ENCODE measurements at places on chromosomes 2 and 18.

DNA sequence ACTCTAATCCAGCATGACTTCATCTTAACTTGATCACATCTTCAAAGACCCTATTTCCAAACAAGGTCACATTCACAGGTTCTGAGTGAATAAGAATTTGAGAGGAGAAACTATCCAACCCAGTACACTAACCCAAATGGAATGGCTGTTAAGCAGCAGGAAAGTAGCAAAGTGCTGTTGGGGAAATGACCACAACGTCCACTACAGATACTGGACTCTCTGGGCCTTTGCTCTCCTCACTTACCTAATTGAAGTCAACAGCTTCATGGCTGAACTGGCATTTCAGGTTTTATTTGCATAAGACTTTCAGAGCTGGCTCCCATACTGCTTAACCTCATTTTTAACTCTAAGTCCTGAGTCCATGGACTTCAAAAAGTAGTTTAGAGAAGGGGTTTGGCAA lies 38.0 kb upstream of the ACVR2A start:
- no peak for DNase-seq

- no peak for DNase-seq
Observed at GRCh38 chr2:17107151-17107550, 411.1 kb downstream of the RAD51AP2 start.

DNA sequence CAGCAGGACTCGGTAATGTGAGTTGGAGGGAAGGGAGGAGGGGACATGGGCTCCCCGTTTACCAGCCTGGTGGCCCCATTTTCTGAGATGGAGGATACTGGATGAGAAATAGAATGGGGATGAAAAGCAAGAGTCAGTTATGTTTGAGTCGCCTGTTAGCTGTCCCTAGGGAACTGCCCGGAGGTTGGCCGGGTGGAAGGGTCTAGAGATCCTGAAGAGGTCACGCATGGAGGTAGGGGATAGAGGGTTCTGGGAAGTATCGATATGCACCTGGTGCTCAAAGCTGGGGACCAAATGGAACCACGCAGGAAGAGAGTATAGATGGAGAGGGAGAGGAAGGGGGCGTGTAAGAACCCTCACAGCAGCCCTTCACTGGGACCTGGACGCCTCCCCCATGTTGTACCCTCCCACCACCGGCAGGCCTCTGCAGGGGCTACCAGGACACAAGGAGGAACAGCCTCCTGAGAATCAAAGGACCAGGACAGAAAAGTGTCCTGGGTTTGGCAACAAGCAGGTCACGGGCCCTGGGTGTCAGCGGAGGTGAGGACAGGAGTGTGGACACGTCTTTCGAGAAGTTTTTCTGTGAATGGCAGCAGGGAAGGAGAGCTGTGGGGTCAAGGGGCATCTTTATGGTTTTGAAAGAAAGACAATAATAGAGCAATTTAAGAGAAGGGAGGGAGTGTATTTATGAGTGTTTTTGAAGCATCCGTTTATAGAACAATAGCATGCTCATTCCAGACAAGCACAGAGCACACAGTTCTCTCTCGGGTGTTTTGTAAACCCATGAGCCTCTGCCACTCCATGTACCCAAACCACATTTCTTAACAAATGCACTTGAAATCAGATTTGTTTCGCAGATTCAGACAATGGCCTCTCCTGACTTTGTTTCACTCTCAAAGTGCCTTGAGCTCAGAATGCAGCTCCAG lies 132.2 kb downstream of the SMAD7 start:
- no peak for DNase-seq

DNA sequence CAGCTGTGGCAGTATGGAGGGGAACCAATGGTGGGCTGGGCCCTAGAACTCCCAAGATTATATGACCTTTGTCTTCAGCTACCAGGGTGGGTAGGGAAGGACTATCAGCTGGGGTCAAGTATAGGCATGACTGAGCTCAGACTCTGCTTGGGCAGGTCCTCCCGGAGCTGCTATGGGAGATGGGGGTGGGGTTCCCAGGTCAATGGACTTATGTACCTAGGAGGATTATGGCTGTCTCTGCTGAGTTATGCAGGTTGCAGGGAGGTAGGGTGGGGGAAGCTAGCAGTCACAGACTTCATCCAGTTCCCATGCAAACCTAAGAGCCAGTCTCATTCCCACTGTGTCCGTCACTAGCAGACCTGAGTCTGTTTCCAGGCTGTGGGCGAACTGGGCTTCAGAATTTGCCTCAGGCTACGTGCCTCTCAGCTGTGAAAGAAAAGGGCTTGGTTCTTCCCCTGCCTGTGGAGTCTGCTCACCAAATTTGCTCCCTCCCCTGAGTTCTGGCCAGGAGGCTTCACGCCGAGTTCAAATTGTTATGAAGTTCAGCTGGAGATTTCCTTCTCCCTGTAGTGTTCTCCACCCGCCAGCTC lies 985.8 kb upstream of the NRXN1 start:
- no peak for DNase-seq

- no peak for DNase-seq
Observed at GRCh38 chr2:225756198-225756597, 356.7 kb downstream of the NYAP2 start.

- peak; percentile 55 for DNase-seq
Observed at GRCh38 chr2:219736209-219736608, 108.8 kb downstream of the SLC4A3 start.

- DNase-seq: no peak
Observed at GRCh38 chr2:145635706-145636427, 1115.9 kb upstream of the ZEB2 start.

DNA sequence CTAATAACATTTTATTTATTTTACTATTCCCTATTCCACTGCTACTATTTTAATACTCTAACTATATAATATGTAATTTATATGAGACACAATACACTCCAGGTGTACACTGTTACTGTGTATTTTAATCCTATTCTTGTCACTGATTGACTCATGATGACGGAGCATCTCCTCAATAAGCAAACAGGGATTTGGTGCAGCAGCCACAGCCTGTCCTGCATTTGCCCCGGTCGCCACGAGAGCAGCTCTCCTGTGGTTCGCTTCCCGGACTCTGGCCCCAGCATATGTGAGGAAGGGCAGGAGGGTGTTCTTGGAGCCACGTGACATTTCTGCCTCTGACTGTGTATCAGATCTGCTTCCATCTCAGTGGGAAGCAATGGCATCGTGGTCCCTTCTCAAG lies 74.1 kb upstream of the PXDN start:
- DNase-seq: no peak
